ENCODE measurements at places on chromosomes 1 and 21.

DNA sequence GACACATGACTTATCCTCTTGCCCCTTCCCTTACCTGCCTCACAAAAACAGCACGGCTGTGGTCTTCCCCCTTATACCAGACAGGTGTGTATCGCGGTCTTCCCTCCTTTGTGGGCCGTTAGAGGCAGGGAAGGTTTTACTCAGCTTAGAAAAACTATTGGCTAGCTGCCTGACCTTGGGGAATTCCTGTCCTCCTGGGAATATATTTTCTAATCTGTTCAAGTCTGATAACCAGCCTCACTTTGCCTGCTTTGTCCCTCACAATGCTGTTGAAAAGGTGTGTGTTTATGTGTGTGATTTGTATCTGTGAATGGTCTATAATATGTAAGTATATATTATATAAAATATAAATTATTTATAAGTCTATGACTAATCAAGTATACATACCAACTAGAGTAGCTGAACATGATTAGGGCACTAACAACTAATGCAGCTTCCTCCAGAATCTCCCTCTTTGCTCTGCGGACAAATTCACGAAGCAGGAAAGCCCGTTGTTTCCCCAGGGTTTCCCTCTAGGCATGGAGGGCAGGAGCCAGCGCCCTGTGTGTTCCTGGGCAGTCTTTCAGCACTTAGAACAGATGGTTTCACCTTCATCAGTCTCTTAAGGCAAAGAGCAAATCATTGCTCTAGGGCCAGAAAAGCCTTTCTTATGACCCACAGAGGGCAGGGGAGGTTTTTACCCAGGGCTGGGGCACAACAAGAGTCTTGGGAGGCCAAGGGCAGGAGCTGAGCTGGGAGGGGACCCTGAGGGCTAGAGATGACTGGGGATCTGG is 25.6 kb downstream of the SLC26A9 start:
- no peak for DNase-seq

- peak; percentile 81 for DNase-seq
Observed at GRCh38 chr1:198620951-198621824, 17.7 kb upstream of the PTPRC start.

DNA sequence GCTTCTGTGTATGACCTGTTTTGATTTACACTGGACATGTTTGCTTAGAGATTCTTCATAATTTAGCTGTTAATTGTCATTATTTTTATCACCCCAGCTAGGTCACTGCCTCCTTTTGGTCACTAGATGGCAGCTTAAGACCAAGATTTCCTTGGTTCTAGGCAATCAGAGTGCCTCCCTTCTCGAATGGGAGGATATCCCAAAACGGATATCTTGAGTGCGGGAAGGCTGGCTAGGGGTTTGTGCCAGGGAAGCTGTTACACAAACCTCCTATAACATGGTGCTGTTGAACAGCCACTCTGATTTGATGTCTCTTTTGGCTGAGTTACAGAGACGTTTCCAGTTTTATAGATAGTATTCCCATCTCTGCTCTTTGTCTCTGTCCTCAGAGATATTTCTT is 283.5 kb downstream of the S1PR1 start:
- peak; percentile 32 for DNase-seq

DNA sequence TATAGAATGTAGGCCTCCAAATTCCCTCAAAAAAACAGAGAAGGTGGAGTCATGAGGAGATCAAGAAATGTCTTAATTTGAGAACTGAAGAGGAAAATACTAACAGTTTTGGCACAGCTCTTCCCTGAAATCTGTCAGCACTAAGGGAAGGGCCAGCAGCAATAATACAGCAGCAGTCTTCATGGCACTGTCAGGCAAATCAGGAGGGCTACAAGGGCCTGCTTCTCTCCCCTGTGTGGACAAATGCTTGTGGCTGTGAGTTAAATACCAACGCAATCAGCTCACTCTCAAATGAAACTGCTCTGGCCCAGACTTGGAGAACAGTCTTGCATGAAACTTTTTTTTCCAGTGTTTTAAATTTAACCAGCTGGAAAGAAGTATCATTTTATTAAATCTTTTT is 20.5 kb upstream of the CNN3 start:
- no peak for DNase-seq

DNA sequence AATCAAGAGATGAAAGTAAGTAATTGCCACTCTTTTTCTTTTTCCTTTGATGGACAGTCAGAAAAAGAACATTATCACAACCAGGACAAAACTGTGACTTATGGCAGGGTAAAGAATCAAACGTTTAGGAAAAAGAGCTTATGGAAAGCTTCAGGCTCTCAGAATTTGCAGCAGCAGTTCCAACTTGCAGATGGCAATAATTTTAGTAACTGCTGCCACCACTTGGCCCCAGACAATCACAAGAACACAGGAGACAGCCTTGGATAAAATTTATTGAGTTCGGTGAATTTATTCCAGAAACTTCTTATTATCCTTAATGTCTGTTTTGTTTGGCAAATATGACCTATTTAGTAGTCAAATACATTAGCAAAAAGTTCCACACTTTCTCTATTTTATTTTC is 804.4 kb downstream of the BRINP3 start:
- DNase-seq, result no peak

DNA sequence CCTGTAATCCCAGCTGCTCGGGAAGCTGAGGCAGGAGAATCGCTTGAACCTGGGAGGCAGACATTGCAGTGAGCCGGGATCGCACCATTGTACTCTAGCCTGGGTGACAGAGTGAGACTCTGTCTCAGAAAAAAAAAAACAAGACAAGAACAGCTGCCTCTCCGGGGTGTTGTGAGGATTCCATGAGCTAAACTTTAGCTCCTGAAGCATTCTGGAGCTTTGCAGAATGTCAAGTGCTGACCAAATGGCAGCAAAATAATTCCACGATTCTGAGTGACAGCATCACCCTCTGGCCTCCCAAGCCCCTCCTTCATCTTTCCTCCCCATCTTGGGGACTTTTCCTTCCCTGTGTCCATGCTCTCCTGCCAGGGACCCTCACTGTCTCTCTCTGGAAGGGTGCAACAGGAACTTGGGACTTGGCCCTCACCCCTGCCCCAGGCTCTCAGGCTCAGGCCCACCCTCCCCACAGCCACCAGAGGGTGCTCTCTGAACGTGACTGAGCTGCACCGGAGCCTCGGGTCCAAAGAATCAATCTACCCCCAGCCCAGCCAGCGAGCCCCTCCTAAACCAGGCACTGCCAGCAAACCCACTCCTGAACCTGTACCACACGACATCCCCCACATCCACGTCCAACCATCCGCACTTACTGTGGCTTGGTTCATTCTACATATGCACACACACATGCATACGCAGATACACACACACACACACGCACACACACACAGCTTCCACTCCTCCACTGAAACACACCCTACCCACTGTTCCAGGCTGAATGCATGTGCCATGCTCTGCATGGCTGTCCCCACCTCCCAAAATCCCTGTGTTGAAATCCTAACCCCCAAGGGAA is 45.7 kb downstream of the ACOT7 start:
- DNase-seq, result peak; percentile 60

- DNase-seq, result peak; percentile 17
Observed at GRCh38 chr1:94335950-94336349, 82.2 kb upstream of the ABCD3 start.

- DNase-seq, result peak; percentile 92
Observed at GRCh38 chr1:108646648-108647269, 14.1 kb downstream of the HENMT1 start.

- no peak for DNase-seq
Observed at GRCh38 chr1:24411963-24412362, 1.6 kb downstream of the STPG1 start.

GRCh38 chr1:7042322-7043190 is 257.3 kb downstream of the CAMTA1 start:
- DNase-seq, result peak; percentile 4

GRCh38 chr1:84834419-84835064 is 58.5 kb downstream of the LPAR3 start:
- DNase-seq, result no peak

DNA sequence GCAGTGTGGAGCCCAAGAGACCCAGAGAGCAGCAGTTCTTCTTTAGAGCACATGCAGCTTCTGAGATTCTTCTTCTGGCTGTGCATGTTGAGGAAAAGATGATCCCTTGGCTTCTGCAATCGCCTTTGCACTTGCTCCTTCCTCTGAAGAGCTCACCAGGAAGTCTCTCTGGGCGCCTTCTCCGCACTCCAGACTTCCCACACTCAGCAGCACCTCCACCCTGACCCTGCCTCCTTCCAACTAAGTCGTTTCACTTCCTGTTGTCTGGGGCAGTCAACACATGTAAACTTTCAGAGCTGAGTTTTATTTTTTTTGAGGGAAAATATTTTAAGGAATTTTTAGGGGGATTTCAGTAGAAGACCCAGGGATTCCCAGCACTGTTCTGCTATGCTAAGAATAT is 73.4 kb upstream of the F3 start:
- peak; percentile 4 for DNase-seq

GRCh38 chr1:166951050-166951449 is 24.3 kb downstream of the ILDR2 start:
- DNase-seq, result no peak

DNA sequence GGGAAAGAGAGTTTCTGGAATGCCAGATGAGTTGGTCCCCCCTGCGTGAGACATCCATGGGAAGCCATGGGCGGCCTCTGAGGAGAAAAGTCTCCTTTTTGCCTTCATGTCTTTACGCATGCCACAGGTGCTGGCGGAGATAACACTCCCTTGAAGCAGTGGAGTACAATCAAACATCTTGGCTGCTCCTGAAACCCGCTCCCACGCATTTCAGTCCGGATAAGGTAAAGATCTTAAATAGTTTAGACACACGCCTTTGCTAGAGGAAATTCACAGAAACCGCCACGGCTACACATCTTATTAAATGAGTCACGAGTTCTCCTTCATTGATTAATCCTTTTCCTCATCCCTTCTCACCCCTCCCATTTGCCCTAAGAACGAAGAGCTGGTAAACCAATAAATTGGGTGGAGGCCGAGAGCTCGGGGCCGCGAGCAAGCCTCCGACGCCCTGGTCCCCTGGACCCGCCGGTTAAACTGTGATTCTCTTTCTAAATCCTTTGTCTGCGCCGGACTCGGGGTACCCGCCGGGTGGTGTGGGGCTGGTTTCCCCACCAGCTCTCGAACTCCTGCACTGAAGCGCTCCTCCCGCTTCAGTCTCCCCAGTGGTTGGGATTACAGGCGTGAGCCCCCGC is 6.6 kb upstream of the ZNF669 start:
- peak; percentile 6 for DNase-seq

DNA sequence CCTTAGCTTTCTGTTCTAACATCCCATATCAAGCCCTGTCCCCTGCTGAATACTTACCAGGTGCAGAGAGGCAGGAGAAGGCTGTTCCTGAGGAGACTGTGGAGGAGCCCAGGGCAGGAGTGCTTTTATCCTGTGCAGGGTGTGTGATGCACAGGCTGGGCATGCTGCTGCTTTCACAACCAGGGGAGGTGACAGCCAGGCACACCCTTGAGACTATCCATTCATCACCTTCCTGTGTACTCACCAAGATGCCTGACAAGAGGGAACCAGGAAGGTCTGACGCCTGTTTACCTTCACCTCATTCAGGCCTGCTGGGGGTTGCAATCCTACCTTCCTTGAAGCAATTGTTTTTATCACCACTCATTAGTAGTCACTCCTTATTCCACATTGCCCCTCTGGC is at the start of gene LCE3E:
Gene LCE3E (minus strand): TSS at position 100 of the 400 bp plus-strand sequence. CDS start 572 bp downstream, outside the sequence.
- no peak for DNase-seq

DNA sequence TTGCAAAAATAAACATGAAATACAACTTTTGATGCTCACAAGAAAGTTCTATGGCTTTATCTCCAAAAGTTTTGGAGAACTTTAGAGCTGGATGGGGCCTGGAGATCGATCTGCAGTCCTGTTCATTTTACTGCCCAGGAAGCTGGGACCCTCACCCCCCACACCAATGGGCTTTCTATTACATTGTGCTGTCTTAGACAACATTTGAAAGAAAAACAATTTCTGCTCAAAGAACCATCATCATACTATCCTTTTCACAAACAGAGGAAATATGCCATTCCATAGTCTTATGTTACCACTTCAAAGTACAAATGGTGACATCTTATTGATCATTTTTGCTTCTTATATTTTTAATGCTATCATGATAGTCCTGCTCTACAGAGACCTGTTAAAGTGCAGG is 2.0 kb upstream of the HNRNPU start:
- no peak for DNase-seq

DNA sequence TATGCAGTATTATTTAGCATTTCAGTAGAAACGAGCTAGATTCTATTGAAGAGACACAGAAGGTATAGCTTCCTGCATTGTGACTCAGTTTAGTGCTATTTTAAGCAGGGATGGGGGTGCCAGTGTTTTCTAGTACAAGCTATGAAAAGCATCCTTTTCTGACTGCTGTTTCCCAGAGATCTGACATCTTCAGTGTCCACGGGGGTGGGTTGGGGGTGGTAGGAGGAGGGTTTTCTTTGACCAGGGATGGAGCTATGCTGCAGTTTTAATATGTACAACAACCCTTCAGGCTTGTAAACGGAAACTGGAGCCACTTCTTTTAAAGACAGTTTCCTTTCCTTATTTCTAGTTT is 2.7 kb upstream of the NEGR1 start:
- DNase-seq, result no peak

DNA sequence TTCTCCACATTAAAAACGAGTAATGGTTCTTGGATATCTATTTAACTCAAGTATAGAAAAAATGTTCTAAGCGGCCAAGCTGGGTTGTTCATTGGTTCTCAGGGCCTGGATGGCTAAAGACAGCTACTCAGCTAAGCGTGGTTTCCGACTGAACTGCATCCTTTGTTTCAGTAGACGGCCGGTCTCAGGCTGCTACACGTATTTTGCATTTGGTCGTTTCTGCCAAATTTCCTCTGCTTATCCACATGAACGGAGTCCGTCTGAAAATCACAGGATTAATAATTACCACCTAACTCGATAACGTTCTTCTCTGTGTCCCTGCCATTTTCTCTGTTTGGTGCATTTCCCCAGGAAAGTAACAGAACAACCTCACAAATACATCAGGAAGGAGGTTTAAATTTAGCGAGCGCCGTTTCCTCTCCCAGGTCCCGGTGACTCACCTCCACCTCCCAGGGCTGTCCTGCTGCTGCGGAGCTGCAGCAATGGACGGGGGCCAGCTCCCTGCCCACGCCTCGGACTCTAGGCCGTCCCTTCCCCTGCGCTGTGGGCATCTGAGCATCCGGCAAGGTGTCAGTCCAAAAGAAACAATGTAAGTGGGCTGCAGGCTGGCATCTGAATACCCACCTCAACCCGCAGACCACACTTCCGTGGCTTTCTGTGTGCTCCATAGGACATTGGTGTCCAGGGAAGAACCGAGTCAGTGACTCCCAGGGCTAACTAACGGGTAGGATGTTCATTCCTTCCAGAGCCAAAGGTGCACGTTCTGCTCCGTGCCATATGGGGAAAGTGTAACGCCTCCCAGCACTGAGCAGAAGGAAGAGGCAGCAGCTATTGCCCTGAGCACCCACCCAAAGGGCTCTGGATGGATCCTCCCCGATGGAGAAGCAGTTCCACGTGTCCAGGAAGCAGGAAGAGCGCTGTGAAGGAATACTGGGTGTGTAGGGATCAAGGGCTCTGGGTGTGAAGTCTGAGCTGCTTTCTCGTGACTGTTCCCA is 4.1 kb upstream of the GABRD start:
- no peak for DNase-seq
